ENCODE measurements at places on chromosomes 1 and 21.

DNA sequence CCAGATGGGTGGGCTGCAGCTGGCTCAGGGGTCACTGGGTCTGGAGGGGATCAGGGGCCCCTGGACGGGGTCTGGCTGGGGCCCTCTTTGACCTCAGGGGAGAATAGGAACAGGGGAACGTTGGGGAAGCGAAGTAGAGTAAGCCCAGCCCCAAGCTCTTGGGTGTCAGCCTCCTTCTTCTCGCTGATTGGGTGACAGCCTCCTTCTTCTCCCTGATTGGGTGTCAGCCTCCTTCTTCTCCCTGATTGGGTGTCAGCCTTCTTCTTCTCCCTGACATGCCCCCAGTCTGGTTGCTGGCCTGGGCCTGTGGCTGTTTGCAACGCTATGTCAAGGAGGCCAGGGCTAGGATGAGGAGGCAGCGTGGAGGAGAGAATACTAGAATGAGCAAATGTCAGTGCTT, 76.7 kb upstream of the CASZ1 start:
- no peak for DNase-seq

DNA sequence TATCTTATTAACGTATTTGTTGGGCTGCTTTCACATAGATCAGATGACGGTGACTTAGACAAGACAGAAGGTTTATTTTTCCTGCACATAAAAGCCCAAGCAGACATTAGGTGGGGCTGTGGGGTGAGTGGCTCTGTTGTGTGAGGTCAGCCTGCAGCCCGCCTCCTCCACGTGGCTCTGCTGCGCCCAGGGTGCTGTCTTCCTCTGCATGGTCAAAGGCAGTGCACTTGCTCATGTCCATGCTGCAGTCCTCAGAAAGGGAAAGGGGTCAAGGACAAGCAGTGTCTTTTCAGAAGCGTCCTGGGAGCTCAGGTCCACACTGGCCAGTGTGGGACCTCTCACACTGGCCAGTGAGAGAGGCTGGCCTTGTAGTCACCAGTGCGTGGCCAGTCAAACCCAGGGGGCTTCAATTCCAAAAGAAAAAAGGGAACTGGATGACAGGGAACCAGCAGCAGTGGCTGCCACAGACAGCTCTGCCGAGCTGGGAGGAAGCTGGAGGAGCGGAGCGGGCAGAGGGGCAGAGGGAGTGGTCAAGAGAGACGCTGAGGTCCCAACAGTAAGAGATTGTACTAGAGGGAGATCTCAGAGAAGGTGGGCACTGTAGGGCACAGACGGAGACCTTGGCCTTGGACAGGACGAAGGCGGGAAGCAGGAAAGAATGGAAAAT, 35.9 kb upstream of the SLC45A1 start:
- DNase-seq: no peak

- peak; percentile 69 for DNase-seq
These were observed 7.6 kb upstream of the ZNF326 start for GRCh38 chr1:89987159-89987819.

- no peak for DNase-seq
These were observed 59.4 kb downstream of the SYT6 start for GRCh38 chr1:114094363-114094634.

DNA sequence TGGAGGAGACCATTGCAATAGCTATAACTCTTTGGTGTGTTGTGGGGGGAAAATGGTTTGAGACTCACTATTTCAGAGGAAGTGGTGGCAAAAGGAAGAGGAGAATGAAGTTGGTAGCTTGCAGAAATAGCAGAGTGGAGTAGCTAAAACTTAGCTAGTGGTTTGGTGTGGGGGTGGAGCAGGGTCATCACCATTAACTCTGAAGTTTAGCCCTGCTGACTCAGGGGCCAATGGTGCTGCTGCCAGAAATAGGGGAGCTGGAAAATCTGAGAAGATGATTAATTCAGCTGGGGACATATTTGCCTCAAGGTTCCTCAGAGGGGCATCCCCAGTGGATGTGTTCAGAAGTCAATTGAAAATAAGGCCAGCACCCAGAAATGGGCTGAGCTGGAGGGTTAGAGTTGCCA, 65.4 kb downstream of the RUNX1 start:
- DNase-seq: no peak
